ENCODE measurements at places on chromosomes 7 and 10.

DNA sequence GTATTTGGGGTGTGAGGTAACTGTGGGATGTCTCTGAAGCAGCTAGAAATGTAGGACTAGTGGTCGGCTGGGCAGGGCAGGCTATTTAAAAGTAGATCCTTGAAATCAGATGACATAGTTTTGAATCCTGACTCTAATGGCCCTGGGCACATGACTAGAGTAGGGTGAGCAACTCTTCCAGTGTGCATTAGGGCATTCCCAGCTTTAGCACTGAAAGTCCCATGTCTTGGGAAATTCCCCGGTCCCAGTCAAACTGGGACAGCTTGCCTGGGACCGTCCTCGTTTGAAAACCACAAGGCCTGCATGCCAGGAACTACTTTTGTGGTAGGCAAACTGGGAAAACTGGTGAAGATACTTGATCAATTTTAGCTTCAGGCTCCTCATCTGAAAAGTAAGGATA, 255.3 kb downstream of the PTEN start:
- DNase-seq = no peak

DNA sequence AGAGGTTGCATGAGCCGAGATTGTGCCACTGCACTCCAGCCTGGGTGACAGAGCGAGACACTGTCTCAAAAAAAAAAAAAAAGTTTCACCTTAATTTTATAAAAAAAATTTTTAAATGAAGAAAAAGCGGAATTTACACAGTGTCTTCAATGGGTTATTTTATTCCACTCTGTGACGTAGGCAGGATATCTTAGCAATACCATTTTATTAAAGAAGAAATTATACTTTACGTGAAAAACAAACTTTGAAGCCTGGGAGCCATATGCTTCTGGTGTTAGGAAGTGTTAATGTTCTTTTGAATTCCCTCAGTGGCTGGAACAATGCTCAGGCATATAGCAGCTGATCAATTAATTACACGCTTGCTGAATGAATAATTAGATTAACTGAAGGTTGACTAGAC, 77.7 kb downstream of the CLEC2L start:
- DNase-seq = no peak

- no peak for DNase-seq
Observed at GRCh38 chr10:62613424-62613823, 191.1 kb upstream of the ADO start.

GRCh38 chr7:110187877-110188554, 902.9 kb upstream of the LRRN3 start:
- DNase-seq = no peak

DNA sequence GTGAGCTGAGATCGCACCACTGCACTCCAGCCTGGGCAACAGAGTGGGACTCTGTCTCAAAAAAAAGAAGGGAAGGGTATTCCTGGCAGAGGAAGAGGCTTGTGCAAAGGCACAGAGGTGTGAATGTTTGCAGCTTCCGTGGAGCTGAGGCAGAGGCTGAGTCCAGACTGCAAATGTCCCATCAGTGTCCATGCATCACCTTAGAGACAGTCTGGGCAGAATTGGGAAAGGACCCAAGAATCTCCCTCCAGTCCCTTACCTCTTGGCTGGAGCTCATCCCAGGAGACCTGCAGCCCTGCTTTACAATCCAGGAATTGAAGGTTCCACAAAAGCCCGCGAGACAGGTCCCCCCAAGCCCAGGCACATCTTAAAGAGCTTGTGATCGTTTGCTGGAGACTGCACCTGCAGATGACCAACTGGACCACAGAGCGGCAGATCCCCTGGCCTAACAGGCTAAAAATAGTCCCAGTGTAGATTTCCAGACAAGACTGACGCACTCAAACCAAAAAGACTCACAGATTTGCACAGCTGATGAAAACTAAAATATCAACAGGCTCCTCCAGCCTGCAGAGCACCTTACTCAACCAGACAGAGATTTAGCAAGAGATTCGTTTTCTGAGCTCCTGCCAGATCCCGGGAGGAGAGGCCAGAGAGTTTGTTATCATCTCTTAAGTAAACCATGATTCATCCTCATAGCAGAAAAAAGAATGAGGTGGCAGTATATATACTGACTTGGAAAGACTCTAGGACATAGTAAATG, 22.9 kb upstream of the NANOS1 start:
- DNase-seq = peak; percentile 16

DNA sequence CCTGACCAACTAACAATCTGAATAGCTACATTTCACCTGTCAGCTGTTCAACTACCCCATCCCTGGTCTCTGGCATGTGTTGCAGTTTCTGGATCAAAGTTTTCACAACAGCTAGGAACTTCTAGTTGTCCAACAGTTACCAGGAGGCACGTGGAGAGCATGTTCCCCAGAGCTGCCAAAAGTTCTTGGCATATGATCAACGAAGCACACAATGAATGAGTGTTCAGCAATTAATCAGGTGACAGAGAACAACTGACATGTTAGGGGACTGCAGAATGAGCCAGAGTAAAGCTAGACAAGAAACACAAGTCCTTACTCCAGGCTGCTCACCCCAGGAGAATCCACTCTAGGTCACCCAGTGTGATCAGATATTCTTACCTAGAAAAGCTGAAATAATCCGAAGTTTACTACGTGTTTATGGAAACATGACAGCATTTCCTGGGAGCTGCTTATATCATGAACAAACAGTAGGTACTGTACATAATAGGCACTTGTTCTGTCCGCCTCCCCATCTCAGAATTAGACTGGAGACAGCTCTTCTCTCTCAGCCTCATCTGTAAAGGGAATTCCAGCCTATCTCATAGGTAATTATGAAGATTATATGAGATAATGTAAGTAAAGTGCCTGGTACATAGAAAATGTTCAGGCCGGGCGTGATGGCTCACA, 50.6 kb downstream of the ZNF438 start:
- DNase-seq = peak; percentile 88

GRCh38 chr10:78903341-78903940, 165.3 kb upstream of the ZMIZ1 start:
- DNase-seq = no peak

DNA sequence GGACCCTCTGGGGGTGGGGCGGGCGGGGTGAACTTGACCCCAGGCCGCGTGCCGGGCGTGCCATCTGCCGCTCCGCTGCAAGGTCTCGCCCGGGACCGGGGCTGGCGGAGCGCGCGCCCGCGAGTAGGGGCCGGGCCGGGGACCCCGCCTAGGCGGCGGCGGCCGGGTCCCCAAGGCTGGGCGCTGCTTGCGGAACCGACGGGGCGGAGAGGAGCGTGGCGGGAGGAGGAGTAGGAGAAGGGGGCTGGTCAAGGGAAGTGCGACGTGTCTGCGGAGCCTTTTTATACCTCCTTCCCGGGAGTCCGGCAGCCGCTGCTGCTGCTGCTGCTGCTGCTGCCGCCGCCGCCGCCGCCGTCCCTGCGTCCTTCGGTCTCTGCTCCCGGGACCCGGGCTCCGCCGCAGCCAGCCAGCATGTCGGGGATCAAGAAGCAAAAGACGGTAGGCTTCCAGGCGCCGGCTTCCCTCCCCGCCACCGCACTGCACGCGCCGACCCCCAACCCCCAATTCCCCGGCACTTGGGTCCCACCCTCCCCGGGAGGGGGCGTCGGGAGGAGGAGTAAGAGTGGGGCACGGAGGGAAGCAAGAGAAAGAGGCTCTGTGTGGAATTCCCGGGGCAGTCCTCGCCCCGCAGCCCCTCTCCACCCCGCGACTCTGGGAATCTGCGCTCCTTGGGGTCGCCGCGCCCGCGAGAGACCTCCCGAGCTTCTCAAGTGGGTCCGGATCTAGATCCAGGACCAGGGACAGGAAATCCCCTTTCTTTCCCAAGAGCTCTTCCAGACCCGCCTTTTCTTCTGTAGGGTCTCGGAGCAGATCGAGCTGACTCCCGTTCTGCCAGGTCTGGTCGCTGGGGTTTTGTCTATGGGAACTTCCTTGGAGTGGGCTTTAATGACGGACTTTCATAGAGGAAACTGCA, at the start of gene PAPSS2:
Gene PAPSS2 (plus strand): TSS at position 308 of the 913 bp plus-strand sequence. CDS start 104 bp downstream, at position 412.
- DNase-seq = no peak

GRCh38 chr7:111132833-111133232, 41.9 kb downstream of the LRRN3 start:
- no peak for DNase-seq

GRCh38 chr7:158402471-158402870, 185.2 kb downstream of the PTPRN2 start:
- DNase-seq = no peak

DNA sequence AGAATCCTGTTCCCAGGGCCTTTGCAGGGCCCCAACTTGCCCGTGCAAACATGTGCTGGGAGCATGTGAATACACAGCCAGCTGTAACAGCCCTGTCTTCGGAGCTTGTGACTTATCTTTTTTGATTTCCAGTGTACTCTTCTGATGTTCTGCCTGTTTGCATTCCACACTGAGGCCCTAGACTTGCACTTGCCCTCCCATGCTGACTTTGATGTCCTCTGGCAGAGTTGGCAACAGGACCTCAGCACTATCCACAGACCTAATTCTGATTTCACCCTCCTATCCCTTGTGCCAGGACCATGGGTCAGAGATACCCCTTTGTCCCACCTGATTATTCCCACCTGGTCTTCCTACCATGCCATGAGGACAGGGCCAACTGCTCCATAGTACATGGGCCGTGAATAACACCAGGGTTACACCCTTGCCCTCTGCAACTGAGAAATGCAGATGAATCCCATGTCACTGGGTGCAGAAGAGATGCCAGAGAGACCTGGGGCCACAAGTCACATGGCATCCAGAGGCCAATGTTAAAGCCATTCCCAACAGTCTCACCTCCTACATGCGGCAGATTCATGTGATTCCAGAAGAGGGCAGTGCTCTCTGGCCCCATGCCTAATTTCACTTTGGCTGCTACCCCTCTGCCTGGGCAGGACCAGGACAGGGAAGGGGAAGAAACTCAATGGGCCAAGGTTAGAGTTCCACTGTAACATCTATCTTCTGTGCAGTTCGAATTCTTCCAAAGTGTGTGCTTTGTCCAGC, 43.0 kb downstream of the SCRN1 start:
- DNase-seq = no peak

- DNase-seq = no peak
Observed at GRCh38 chr10:15245530-15245929, 77.0 kb upstream of the NMT2 start.

DNA sequence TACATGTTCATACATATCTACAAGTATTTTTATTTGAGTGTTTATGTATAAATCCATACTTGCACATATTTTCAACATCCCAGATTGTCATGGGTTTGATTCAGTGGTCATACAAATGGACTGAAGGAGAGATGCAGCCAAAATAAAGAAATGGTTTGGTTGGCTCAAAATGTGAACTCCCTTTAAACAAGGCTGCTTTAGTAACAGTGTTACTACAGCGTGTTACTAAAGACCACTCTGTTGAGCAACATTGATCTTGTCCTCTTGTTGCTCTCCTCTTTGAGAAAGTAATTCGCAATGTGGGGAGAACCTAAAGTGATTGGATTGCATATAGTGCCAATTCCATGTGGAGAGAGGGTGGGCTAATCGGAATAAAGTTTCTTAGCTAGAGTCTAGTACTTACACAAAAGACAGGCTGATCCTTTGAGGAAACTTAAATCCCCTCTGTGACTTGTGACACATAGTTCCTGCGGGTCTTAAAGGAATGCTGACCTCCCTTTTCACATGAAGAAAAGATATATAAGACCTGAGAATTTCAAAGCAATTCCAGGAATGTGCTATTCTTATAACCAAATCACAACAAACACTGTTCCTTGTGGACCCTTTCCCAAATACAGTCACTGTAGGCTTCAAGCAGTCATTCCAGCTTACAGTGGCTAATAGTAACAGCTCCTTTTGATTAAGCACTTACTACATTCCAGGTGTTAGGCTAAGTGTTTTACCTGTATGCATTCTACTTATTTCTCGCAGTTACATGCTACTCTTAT, 144.3 kb downstream of the FZD1 start:
- no peak for DNase-seq

DNA sequence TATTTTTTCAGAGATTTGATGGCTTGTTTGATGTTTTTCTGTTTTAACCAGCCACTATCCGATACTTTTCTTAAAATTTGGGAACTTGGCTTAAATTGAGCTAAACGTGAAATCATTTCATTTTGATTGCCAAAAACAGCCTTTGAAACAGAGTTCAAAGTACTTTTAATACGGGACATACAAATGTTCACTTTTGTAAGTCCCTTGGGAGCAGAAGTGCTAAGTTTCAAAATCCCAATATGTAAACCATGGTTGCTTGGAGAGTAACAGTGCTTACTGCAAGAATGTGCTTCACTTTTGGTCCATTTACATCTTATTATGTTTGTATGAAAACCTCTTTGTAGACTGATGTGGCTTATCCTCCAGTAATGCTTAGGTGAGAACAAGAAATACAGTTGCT, 10.9 kb downstream of the PNPLA8 start:
- DNase-seq = no peak

GRCh38 chr7:75698358-75698757, 40.4 kb downstream of the HIP1 start:
- no peak for DNase-seq

GRCh38 chr7:55061726-55062499, 43.1 kb downstream of the EGFR start:
- DNase-seq = no peak

DNA sequence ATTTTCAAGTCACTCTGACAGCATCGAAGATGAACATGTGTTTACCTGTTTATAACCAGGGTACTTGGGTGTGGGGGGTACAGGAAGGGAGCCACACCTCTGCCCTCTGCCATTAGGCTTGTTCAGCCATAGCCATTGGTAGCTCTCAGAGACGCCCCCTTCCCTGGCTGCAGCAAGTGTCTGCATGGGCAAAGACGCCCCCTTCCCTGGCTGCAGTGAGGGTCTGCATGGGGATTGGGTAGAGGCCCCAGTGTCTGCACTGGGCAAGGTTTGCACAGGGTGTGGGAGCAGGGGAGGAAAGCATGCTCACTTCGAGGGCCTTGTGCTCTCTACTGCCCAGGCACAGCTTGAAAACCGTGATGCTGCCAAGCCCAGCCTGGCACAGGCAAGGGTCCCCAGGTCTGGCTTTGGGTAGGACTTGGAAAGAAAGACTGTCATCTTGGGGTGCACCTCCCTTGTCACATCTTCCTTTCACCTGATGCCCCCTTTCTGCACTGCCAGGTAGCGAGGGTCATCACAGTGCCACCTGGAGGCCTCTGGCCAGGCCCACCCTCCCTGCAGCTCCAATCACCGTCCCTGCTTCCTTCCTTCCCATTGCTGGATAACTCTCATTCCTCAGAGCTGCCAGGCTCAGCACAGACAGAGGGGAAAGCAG, 3.7 kb downstream of the TMEM225B start:
- DNase-seq = no peak

GRCh38 chr10:101310529-101311184, 43.3 kb upstream of the BTRC start:
- DNase-seq = no peak

DNA sequence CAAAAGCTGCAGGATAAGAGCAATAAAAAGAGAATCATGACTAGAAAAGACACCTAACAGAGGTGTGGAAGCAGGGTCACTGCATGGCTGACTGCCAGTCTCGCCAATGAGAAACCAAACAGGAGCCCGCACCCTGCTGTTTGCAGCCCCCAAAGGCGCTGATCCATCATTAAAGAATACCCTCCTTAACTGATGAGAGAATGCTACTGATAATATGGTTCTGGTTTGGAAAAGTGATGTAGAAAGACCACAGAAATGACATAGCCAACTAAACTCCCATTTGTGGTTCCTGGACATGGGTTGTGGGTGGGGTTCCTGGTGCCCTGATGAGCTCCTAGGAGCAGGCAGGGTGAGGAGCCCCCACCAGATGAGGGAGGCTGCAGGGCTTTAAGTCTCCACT, 207.4 kb downstream of the TNS3 start:
- DNase-seq = no peak

- DNase-seq = peak; percentile 94
Observed at GRCh38 chr7:125563964-125564529, 634.4 kb upstream of the POT1 start.

Measured in NCI-H446 treated with DMSO at 0.1 percent for 48 hours (cell line).